ENCODE measurements at places on chromosomes 6 and 20. TPM values are rescaled to one million over a fixed set of nuclear protein-coding genes. Genes with fewer than 3 reads are reported as not detected.

Gene GABRR1
- not detected for total RNA-seq

Gene COX4I2
- total RNA-seq: not detected

Gene F13A1
- not detected for total RNA-seq

Gene STMND1
- not detected for total RNA-seq

DNA sequence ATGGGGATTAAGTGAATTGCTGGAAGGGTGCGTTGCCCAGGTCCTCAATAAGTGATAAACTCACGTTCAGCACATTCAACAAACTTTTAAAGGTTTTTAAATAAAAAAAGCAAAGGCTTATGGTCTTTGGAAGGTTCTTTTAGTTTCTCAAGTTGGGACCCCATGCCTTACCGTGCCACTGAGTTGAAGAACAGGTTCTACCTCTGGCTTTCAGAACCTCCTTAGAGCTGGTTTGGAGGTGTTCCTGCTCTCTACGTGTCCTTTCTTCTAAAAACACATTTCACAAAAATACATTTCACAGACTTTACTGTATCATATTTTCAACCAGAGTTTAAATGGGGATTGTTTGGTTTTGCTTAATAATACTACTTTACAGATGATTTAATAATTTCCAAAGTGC, 29.0 kb downstream of the ARID1B start:
- DNase-seq: no peak

DNA sequence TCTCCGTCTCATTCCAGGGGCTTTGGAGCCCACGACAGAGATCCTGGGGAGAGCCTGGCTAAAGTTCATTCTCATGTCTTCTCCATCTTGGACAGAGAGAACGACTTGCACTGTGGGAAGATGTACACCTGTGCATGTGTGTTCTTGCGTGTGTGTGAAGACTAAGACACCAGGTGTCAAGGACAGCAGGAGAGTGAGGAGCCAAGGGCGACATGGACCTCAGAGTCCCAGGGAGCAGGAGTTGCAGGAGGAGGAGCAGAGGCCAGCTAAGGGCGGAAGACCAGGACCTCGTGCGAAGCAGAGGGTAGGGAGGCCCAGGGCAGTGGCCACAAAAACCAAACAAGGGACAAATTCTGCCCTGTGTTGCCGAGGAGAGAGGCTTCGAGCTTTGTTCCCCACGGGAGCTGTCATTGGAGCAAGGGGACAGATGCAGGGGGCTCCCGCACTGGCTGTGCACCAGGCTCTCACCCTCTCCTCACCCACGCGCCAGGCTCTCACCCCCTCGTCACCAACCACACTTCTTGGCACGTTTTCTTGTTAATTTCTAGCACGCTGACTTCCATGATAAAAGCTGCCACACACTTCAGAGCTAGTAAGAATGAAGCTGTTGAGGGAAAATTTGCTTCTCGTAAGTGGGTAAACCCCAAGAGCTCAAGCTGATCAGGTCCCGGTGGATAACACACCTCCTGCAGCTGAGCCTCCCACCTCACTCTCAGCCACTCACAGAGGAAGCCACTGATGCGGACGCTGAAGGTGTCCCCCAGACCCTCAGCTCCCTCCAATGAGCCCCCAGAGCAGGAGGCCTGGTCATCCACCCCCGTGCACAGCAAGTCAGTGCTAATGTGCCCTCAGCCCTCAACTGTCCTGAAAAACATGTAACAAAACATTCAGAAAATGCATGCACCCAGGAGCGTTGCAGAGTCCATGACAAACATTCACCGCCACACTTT, 62.6 kb downstream of the DLL1 start:
- DNase-seq: no peak

All from CD8-positive, alpha-beta T cell (primary cell).